Endothelial cell of umbilical vein (primary cell): ENCODE measurements at places on chromosomes 7 and 10.

GRCh38 chr10:3401491-3401938 is 228.9 kb upstream of the PITRM1 start:
- no peak for DNase-seq

GRCh38 chr7:50415844-50416364 is 34.2 kb downstream of the FIGNL1 start:
- DNase-seq: no peak

GRCh38 chr10:121460733-121461132 is 137.5 kb downstream of the FGFR2 start:
- DNase-seq: no peak

DNA sequence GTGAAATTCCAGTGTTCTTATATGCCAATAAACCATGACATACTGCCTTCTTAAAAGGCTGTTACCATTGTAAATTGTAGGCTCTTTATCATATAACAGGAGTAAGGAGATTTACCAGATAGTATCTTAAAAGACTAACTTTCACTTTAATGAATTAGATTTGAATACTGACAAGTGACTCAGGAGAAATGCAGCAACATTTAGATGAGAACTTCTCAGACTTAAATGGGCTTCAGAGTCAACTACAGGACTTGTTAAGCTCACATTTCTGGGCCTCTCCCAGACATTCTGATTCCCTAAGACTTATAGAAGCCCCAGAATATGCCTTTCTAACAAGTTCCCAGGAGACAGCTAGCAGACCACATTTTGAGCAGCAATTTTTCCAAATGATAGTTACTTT is 466.3 kb downstream of the ARL4A start:
- no peak for DNase-seq

- DNase-seq: peak; percentile 87
Measured at GRCh38 chr10:109966961-109967738, 40.6 kb upstream of the ADD3 start.

DNA sequence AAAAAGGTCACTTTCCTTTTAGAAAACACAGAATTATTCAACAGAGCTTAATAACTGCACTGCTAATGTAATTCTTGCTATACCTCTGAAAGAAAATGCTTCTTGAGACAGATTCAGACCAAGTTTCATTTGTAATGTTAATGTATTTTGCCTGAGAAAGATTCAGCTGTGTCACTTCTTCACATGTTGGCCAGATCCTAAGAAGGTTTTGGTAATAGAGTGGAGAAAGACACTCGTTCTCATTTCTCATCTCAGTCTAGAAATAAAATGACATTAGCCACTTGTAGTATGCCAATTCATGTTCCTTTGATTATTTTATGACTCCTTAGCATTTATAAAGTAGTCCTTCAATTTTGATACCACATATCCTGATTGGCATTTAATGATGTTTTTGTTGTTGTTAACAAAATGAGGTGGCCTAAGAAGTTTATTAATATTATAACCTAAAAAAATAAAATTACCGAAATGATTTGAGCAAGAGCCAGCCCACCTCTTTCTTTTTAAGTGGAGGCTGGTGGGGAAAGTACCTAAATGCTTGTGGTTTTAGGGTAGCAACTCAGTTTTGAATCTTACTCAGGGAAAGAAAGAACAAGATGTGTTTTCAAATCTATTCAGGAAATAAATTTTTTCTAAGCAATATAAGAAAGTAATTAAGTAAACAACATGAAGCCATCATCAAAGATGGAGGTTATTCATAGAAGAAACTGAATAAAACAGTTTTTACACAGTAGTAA is 16.4 kb upstream of the ELAPOR2 start:
- no peak for DNase-seq

GRCh38 chr7:94004024-94004951 is at the start of gene BET1:
Gene BET1, minus strand, starts transcription at chr7:94004355. Its CDS starts 139 bp downstream, at chr7:94004216.
- peak; percentile 96 for DNase-seq

- no peak for DNase-seq
Measured at GRCh38 chr7:69078997-69079769, 519.1 kb upstream of the AUTS2 start.

GRCh38 chr10:13883636-13884444 is 297.1 kb downstream of the PRPF18 start:
- DNase-seq: no peak

GRCh38 chr10:120735773-120736371 is 115.3 kb upstream of the WDR11 start:
- DNase-seq: peak; percentile 60

DNA sequence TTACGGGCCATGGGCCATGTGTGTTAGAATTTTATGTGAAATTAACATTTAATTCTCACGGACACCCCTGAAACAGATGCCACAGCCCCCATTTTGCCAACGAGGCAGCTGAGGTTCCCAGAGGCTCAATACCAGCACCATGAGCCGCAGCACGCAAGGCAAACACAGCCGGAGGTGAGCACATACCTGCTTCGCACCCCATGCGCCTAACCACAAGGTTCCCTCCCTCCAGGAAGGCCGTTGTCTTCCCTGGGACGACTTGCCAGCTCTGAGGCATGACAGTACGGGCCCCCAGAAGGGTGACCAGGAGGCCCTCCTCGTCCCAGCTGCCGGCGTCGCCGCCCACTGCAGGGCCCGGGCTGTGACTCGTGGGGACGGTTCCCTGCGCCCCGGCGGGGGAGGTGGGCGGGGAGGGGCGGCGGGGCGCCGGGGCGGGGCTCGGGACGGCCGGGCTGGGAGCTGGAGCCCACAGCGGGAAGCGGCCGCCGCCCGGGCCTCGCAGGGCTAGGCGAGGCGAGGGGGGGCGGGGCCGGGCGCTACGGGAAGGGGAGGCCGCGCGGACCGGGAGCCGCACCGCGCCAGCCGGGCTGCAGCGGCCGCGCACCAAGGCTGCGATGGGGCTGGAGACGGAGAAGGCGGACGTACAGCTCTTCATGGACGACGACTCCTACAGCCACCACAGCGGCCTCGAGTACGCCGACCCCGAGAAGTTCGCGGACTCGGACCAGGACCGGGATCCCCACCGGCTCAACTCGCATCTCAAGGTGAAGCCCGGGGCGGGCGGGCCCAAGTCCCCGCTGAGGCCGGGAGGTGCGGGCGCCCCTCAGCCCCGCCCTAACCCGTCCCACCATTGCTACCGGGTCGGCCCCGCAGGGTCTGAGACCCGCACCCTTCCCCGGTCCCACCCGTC is at the start of gene CAV2:
TSS of gene CAV2 (plus strand) at position 571 of the 910 bp plus-strand sequence. CDS start at position 615, 44 bp downstream.
- DNase-seq: peak; percentile 63

DNA sequence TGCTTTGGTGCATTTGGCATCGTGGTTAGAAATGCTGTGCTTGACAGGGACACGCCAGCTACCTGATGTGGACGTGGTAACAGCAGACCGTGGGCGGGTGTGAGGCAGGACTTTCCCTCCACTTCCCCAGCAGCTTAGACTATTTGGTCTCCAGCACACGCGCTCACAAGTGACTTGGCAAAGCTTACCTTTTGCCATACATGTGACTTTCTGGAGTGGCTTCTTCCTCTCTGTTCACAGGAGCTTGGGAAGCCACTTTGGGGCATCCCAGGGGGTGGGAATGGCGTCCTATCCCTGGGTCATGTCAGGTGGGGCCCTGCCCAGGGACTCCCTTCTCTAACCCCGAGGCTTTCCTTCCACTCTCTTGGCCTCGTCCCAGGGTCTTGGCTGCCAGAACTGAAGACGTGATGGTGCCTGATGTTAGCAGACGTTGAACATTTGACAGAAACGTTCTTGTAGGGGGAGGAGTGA is 228.7 kb upstream of the KLF6 start:
- DNase-seq: no peak

- no peak for DNase-seq
Measured at GRCh38 chr10:86128360-86128759, 238.2 kb downstream of the GRID1 start.

DNA sequence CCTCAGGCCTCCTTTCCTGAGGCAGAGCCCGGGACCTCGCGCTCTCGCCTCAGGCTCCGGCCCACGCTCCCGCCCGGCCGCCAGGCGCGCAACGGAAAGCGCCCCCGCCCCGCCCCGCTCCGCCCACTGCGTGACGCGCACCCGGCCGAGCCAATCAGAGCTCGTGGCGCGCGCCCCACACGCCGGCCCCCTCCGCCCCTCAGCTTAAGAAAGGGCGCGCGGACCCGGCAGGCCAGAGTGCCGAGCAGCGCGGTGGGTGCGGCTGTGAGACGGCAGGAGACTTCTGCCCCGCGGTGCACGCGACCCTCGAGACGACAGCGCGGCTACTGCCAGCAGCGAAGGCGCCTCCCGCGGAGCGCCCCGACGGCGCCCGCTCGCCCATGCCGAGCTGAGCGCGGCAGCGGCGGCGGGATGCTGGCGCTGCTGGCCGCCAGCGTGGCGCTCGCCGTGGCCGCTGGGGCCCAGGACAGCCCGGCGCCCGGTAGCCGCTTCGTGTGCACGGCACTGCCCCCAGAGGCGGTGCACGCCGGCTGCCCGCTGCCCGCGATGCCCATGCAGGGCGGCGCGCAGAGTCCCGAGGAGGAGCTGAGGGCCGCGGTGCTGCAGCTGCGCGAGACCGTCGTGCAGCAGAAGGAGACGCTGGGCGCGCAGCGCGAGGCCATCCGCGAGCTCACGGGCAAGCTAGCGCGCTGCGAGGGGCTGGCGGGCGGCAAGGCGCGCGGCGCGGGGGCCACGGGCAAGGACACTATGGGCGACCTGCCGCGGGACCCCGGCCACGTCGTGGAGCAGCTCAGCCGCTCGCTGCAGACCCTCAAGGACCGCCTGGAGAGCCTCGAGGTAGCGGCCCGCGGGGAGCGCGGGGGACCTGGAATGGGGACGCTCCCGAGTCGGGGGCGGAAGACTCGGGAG is at the start of gene NPTX2:
TSS of gene NPTX2 (plus strand) at position 235 of the 909 bp plus-strand sequence. CDS start at position 412, 177 bp downstream.
- no peak for DNase-seq

- no peak for DNase-seq
Measured at GRCh38 chr7:102021841-102022618, 204.6 kb downstream of the CUX1 start.

GRCh38 chr10:23523251-23523650 is 84.4 kb downstream of the OTUD1 start:
- DNase-seq: no peak

DNA sequence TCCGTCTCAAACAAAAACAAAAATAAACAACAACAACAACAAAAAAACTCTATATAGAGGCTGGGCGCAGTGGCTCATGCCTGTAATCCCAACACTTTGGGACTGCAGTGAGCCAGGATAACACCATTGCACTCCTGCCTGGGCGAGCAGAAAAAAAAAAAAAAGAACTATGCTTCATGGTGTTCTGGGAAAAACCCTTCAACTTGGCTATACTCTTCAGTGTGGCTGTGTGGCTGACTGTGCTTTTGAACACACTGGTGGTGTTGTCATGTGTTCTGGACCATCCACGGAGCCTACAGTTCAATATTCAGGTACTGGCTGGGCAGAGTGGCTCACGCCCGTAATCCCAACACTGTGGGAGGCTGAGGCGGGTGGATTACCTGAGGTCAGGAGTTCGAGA is 26.5 kb downstream of the SNX8 start:
- no peak for DNase-seq

- DNase-seq: no peak
Measured at GRCh38 chr10:86630079-86630478, 24.3 kb upstream of the OPN4 start.

- no peak for DNase-seq
Measured at GRCh38 chr7:111174510-111174909, 83.6 kb downstream of the LRRN3 start.

GRCh38 chr7:22296916-22297315 is 60.0 kb downstream of the RAPGEF5 start:
- peak; percentile 51 for DNase-seq

GRCh38 chr7:104895522-104896236 is 118.3 kb upstream of the KMT2E start:
- DNase-seq: no peak

DNA sequence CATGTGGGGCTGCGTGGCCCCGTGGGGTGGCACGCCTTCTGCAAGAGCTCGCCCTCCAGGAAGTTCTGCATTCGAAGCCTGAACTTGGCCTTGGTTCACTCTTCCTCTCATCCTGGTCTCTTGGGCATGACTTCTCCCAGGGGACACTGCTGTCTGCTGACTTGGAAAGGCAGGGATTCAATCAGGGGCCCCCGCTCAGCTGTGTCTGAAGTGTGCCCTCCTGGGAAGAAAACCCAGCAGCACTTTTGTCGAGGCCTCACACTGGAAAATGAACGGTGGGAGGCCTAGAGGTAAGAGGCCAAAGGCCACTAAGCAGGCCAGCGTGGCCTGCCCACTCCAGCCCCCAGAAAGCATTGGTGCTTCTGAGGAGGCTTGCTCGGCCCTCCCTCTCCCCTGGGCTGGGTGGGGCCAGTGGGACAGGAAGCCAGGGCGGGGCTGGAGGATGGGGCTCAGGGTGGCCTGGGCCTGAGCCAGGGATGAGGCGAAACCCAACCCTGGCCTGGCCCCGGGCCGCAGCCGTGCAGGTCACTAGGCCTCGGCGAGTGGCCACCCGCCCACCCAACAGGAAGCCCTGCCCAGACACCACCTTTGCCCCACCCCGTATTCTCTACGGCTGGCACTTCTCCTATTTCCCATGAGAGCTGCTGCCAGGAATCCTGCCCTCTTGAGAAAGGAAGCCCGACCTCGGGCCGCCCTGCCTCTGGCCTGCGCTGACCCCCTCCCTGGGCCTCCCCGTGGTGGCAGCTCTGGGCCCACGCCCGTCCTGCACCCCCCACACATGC is 81.1 kb downstream of the ZMIZ1 start:
- DNase-seq: no peak

DNA sequence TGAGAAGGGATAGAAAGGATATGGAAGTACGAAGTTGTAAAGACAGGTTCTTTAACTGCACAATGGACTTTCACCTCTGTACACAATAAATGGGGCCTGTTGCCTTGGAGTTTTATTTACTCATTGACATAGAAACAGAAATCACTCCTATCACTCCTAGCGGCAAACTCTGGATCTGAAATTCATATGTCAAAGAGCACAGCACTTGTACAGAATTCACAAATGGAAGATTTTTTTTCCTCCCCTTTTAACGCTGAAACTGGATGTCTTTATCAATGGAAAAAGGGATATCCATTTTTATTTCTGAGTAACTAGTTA is 18.2 kb downstream of the NT5C3A start:
- DNase-seq: no peak

GRCh38 chr7:573933-574381 is 54.3 kb upstream of the PDGFA start:
- no peak for DNase-seq

GRCh38 chr7:30310674-30311362 is 26.4 kb downstream of the ZNRF2 start:
- no peak for DNase-seq

DNA sequence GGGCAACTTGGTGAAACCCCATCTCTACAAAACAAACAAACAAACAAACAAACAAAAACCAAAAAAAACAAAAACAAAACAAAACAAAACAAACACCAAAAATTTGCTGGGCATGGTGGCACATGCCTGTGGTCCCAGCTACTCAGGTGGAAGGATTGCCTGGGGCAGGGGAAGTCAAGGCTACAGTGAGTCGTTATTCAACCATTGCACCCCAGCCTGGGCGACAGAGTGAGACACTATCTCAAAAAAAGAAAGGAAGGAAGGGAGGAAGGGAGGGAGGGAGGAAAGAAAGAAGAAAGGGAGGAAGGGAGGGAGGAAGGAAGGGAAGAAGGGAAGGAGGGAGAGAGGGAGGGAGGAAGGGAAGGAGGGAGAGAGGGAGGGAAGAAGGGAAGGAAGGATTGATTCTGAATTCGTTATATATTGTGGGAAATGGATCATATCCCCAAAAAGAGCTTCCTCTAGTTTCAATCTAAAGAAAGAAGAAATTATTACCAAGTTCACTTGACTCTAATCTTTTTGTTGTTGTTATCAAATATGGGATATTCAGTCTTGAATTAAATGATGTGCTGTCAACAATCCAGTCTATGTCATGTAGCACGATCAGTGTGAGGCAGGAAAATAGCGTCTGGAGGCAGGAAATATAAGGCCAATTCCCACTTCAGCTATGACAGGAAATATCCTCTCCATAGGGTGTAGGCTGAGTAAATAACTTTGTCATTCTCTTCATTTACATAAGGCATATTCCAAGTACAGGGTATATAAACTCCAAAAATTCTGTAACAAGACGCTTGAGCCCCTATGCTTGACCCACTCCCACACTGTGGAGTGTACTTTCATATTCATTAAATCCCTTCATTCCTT is 26.2 kb upstream of the TRIM24 start:
- DNase-seq: no peak
